ENCODE measurements at places on chromosomes 16 and 17. TPM values are rescaled to one million over a fixed set of nuclear protein-coding genes. Genes with fewer than 3 reads are reported as not detected.

DNA sequence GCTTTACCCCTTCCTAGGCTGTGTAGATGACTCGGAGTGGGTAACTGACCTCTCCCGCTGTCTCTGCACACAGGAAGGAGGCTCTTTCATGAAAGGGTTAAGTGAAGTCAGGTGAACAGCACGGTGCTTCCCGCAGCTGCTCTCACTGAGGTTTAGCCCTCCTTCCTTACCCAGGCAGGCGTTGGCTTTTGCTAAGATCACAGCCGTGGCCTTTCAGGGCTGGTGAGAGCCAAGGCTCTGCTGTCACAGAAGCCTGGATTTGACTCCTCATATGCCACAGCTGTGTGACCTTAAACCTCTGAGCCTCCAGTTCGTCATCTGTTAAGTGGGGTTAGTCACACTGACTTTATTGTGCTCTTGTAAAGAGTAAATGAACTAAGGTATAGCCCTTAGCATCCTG is 90.9 kb upstream of the PLCG2 start:
- no peak for DNase-seq

- DNase-seq = peak; percentile 65
These were observed at the start of gene SYT17 for GRCh38 chr16:19167710-19168370. Gene SYT17, plus strand, starts transcription at chr16:19168240. Its CDS starts 407 bp downstream, at chr16:19168647.

DNA sequence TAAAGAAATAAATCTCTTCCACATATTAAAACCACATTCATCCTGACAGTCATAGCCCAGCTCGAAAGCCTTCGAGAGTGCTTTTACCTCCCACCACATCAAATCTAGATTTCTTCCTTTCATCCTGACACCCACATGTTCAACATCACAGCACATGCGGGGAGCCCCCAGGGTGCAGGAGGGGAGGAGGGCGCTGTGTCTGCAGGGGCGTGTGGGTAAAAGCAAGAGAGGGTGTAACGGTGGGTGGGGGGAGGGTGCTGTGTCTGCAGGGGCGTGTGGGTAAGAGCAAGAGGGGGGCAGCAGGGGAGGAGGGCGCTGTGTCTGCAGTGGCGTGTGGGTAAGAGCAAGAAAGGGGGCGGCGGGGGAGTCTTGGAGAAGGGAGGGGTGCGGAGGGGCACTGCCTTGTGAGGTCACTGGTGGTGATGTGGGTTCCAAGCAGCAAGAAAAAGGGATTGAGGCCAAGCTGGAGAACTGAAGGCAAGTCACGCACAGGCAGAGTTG is 34.7 kb downstream of the ADCY9 start:
- DNase-seq = no peak

GRCh38 chr17:68255151-68255550 is 7.3 kb downstream of the AMZ2 start:
- DNase-seq = no peak

GRCh38 chr16:85173981-85174751 is 61.9 kb upstream of the CIBAR2 start:
- peak; percentile 94 for DNase-seq

Gene PNPO
- 54.2 TPM for total RNA-seq

Gene SYCE1L
- total RNA-seq = not detected

Gene PRSS33
- total RNA-seq = not detected

Gene ACSM2A
- not detected for total RNA-seq

GRCh38 chr16:58938811-58939210 is 204.7 kb upstream of the GOT2 start:
- DNase-seq = no peak

DNA sequence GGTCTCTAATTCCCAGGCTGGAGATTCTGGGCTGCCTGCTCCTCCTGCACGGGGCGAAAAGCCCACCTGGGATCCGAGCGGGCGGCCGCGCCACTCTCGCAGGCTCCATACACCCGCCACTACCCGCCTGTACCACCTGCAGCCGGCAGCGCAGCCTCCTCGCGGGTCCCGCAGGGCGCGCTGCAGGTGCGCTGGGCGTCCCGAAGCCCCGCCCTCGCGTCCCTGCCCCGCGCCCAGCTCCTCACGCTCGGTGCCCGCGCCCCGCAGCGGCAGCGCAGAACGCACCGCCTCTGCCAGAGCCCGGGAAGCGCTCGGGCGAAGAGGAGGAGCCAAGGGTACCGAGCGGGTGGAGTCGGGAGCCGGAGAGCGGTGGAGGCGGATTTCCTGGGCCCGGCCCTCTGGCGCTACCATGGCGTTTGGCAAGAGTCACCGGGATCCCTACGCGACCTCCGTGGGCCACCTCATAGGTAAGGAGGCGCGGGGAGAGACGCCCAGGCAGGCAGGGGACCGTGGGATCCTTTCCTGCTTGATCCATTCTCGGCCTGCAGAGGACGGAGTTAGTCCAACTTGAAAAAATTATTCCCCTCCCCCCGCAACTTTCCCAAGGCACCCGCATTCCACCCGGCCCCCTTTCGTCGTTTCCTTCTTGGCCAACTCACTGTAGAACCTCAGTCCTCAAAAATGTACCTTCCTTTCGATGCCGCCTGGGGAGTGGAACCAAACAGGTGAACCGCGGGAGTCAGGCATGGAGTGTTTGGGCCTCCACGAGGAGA is at the start of gene TOM1L1:
Gene TOM1L1 (plus strand): TSS at position 396 of the 773 bp plus-strand sequence. CDS start 14 bp downstream, at position 410.
- DNase-seq = peak; percentile 69

DNA sequence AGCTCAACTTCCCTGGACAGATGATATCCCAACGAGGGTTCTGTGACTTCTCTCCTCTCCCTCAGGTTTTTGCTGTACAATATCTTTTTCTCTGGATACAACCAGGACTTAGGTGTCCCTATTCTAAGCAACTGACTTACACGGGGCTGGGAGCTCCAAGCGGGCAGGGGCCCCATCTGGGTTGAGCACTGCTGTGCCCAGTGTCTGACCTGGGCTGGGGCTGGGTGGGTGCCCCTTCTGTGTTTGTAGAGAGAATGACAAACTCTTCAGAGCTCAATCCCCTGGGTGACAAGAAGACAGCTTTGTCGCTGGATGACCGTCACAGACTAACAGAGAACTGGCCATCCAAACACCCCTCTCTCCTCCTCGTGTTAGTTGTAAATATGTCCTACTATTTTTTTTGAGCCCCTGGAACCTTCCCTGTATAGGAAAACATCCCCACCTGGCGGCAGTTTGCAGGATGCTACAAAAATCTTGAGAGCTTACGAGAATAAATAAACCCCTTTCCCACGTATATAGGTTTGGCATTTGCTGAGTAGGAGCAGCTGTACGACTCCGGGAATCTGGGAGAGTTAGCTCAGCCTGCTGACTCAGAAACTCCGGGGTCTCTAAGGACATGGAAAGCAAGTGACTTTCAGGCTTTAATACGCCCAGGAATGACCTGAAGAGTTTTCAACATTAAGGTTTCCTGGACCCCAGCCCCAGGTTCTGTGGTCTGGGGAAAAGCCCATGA is 23.7 kb upstream of the RCVRN start:
- peak; percentile 70 for DNase-seq

Gene CCL8
- total RNA-seq = 0.69 TPM

- no peak for DNase-seq
These were observed 19.7 kb upstream of the NUP93 start for GRCh38 chr16:56710181-56710737.

DNA sequence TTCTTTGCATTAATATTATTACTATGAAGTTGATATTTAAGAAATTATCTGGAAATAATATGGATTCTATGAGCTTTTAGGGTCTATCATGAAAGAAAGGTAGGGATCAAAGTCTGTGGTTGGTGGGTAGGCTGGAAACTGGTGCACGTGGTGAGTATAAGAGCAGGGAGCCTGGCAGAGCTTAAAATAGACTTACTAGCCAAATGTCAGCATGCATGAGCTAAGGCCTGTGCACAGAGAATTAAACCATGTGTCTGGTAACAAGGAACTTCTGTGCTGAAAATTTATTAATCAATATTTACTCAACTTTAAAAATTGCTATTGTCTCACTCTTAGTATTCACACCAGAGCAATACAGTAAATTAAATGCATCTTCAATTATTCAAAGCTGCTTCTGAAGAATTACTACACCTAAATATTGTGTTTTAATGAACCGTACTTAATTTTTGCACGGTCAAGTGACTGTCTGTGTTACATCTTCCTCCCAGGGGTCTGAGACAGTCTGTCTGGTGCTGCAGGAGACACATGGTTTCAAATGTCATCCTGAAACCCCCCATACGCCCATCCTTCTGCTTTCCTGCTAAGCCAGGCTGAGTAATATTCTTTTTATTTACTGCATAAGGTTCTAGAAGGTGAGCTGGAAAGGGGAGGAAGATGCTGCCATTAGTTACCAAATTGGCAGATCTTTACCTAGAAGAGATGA is 161.0 kb upstream of the NLRP1 start:
- no peak for DNase-seq

GRCh38 chr17:16329519-16330271 is 23.6 kb downstream of the CENPV start:
- peak; percentile 64 for DNase-seq

GRCh38 chr16:67399749-67400704 is 6.7 kb upstream of the TPPP3 start:
- no peak for DNase-seq

GRCh38 chr16:17068524-17068923 is 402.2 kb downstream of the XYLT1 start:
- DNase-seq = no peak

DNA sequence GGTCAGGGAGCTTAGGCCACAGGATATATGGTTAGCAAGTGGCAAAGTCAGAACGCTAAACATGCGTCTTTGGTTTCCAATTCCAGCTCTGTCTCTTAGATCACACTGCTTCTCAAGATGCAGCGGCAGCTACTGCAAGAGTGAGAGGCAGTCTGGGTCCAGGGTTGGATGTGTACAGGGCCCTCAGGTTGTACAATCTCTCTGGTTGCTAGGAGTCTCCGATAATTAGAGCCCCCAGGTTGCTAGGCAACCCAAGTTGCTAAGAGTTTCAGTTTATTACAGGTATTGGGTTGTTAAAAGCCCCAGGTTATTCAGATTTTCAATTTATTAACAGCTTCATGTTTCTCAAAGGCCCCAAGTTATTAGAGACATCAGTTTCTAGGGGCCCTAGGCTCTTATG is 15.5 kb upstream of the SPACA3 start:
- no peak for DNase-seq

- no peak for DNase-seq
These were observed 80.3 kb upstream of the CES5A start for GRCh38 chr16:55955424-55955823.

DNA sequence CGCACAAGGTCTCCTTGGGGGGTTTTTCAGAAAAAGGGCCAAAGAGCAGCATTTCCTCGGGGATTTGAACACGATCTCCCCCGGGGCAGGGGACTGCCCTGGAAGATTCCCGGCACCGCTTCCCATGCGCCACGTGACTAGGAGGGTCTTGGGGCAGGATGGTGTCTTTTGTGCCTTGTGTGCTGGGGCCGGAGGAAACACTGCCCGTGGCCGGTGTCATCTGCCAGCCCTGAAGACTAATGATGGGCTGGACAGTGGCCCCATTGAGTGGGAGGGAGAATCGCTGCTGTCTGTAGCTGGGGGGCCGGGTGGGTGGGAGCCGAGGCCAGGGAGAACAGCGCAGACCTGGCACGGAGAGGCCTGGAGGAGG is 315.1 kb downstream of the SEC14L1 start:
- DNase-seq = no peak

GRCh38 chr16:81397879-81398520 is 46.6 kb upstream of the CMIP start:
- no peak for DNase-seq

Gene ADCY9
- 5.3 TPM for total RNA-seq

Gene FBXW10
- not detected for total RNA-seq

Gene TAT
- total RNA-seq = not detected

GRCh38 chr17:32494621-32495358 is 8.0 kb downstream of the CDK5R1 start:
- DNase-seq = peak; percentile 70

DNA sequence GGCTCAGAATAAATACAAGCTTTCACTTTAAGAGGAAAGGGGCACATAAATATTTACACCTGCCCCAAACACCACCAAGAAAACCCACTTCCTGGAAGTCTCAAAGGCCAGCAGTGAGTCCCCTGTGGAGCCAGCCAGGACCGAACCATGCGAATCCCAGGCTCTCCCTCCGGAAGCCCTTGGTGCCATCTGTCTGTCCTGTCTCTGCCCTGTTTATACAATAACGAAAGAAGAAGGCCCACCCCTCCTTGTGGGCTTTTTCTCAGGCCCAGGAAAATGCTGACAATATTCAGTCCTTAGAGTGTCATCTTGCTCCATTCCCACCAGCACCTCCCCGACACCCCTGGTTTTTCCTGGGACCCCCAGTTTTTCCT is 3.6 kb upstream of the SLC6A4 start:
- no peak for DNase-seq

- peak; percentile 15 for DNase-seq
These were observed 70.2 kb downstream of the SPAG9 start for GRCh38 chr17:51050291-51051033.

DNA sequence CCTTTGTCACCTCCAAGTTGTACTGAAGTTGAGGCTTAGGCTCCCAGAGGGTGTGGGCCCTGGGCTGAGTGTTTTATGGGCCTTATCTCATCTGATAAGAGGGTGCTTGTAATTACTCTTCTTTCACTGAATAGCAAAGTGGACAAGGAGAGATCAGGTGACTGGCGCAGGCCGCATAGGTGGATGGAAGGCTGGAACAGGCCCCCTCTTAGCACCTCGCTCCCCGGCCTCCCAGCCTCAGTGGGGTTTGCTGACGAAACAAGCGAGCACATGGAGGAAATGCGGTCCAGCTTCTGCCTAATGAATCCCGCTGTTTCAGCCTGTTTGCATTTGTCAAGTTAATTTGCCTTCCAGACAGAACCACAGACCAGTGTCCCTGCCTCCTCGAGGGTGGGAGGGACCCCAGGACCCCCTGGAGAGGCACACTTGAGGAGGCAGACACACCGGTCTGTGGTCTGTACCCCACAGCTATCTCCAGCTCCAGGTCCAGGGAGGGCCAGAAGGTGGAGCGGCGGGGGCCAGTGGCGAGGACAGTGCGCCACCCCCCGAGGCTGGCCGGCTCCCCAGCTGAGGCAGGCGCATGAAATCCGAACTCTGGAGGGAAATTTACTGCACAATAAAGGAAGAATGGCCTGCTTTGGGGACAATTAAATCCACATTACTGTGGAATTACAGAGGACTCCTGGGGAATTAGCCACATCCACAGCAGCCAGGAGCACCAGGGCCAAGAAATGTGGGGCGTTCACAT is 123.4 kb downstream of the NTN1 start:
- DNase-seq = no peak

Gene PIGL
- 6.3 TPM for total RNA-seq

Gene TRPV3
- 1.4 TPM for total RNA-seq

DNA sequence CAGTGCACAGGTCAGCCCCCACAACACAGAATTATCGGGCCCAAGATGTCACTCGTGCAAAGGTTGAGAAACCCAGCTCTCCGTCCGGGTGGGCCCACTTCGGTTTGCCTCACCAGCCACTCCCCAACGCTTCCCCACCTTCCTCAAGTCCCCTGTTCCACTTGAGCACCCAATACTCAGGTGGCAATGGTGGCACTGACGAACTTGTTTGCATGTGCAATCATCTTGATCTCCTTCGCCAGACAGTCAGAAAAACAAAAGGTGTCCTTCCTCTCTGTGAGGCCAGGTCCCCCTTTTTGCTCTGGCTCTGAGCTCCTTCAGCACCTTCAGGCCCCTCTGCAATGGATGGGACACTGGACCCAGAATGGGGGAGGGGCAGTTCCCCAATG is 3.7 kb downstream of the GGA2 start:
- no peak for DNase-seq
